Activated CD4-positive, alpha-beta memory T cell treated with anti-CD3 and anti-CD28 coated beads for 36 hours (primary cell): ENCODE measurements at places on chromosomes 7 and 10. TPM values are rescaled to one million over a fixed set of nuclear protein-coding genes. Genes with fewer than 3 reads are reported as not detected.
A peak's percentile ranks its signal among the peaks of the same experiment; 100 is the strongest.

Gene SUN3
- total RNA-seq = not detected

Gene OR2A42
- total RNA-seq = not detected

Gene CYP26C1
- not detected for total RNA-seq

DNA sequence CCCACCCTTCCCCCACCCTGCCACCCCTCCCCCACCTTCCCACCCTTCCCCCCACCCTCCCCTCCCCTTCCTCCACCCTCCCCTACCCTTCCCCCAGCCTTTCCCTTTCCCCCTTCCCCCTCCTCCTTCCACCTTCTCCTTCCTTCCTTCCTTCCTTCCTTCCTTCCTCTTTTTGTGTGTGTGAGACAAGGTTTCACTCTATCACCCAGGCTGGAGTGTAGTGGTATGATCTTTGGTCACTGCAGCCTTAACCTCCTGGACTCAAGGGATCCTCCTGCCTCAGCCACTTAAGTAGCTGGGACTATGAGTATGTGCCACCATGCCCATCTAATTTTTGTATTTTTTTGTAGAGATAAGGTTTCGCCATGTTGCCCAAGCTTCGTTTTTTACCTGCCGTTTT, 35.2 kb downstream of the CYP17A1 start:
- H3K27me3 ChIP-seq = no peaks in the 10 kb centered on the region
- no peak for DNase-seq
- H3K27ac ChIP-seq = peak overlapping the region; percentile 91
- H3K4me1 ChIP-seq = peaks cover 36% of the 10 kb centered on the region

- no peak overlapping the region for H3K4me3 ChIP-seq
- H3K36me3 ChIP-seq = no peaks in the 10 kb centered on the region
- H3K4me1 ChIP-seq = no peaks in the 10 kb centered on the region
- no peak overlapping the region for H3K27ac ChIP-seq
- no peak for DNase-seq
These were observed 368.2 kb upstream of the NPVF start for GRCh38 chr7:25596443-25596842.

DNA sequence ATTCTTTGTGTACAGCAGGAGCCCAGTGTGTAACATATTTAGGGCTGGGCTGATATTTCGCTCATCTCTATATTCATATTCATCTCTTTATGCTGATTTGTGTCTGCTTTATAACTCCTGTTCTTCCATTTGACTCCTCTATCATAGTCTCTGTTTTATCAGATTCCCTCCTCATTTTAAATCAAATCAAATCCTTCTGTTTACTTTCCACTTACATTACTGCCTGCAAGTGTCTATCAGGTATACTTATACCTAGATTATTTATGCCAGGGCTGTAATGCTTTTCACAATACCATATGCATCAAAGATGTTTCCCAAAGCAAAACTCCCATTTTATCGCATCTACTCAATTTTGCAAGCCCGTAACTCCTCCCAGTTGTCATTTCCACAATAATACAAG, 990.7 kb downstream of the SORCS1 start:
- H3K4me3 ChIP-seq = no peak overlapping the region
- H3K27me3 ChIP-seq = no peaks in the 10 kb centered on the region
- no peaks in the 10 kb centered on the region for H3K4me1 ChIP-seq
- no peak for DNase-seq
